ENCODE measurements at places on chromosomes 13 and 19.
A peak's percentile ranks its signal among the peaks of the same experiment; 100 is the strongest.

DNA sequence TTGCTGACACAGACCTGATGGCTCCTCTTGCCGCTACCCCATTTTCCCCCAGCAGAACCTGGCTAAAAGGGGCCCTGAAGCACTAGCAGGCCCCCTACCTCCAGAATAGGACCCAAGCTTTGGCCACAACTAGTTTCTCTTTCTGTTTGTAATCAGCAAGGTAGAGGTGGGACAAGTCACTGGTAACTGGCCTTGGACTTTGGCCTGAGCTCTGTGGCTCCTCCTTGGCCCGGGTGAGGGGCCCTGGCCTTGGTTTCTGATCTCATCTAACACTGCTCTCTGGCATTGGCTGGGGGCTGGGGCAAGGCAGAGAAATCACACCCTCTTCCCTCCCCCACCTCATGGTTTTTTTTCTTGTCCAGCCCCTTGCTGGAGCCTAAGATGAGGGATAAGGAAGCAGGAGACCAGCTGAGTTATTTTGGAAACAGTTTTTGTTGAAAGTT lies 2.1 kb downstream of the CALM3 start:
- DNase-seq = no peak

- DNase-seq = no peak
Observed at GRCh38 chr13:79481685-79482052, 714 bp downstream of the NDFIP2 start.

GRCh38 chr19:38213911-38214625 lies 10.0 kb downstream of the DPF1 start:
- no peak for DNase-seq

DNA sequence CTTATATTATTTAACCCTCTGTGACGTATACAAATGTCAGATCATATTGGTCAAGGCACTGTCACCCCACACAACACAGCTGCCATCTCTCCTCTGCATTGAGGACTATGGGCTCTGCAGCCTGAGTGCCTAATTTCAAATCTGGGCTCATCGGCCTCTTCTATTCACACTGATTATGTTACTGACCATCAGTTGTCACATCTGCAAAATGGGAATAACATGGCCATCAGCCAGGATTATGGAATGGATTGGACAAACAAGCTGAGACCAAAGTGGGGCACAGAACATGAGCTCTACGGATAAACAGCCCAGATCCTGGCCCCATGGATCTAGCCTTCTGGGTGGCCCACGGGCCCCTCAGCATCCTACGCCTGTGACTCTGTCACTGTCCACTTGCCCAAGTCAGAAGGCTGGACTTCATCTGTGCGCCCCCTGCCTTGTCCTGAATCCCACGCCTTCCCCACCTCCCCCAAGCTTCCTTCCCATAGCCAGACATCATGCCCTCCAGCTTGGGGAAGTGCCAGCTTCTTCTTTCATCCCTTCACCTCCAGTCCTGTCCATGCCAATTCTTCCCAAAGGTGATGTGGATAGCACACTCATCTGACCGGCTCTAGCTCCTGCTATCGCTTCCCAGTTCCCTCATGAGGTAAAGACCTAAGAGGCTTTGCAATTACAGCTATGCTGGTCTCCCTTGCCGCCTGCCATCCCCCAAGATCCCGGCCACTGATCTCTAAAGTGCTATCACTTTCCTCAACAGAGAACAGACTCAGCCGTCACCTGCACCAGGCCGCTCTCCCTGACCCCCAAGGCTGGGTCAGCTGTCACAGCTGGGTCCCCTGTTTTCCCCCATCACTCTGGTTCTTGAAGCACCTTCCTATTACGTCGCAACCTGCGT lies 872 bp downstream of the FARSA start:
- no peak for DNase-seq

DNA sequence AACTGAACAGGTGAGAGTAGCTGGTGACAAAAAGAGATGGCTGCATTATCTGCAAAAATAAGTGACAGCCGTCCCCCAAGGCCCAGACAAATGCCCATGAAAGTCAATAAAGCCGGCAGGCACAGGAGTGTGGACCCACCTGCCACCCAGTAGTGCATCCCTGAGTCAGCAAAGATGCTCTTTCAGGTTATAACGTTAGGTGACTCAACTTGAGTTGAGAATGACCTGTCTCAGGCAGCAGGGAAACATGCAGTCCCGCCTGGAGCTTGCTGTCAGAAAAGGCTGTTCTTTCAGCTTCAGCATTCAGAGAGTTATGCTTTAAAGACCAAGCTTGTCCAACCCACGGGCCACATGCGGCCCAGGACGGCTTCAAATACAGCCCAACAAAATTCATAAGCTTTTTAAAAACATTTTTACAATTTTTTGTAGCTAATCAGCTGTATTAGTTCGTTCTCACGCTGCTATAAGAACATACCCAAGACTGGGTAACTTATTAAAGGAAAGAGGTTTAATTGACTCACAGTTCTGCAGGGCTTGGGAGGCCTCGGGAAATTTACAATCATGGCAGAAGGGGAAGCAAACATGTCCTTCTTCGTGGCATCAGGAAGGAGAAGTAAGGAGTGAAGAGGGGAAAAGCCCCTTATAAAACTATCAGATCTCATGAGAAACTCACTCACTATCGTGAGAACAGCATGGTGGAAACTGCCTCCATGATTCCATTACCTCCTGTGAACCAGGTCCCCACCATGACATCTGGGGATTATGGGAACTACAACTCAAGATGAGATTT lies 110.4 kb downstream of the RAB20 start:
- DNase-seq = no peak

- DNase-seq = peak; percentile 30
Observed at GRCh38 chr13:105721016-105721415, 814.4 kb downstream of the EFNB2 start.

DNA sequence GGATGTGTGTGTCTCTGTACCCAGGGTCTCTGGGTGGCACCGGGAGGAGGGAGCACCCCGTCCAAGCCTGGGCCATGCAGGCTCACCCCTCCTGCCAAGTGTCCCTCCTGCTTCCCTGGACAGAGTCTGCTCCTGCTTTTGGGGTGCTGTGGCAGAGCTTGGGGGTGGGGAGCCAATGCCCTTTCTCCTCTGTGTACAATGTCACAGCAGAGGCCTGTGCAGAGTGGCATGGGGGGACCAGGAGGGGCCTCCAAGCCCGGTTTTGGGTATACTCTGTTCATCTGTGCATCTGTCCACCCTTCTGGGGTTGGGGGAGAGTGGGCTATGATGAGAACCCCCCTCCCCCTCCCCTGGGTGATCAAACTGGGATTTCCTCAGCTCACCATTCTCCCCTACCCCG lies 33.5 kb downstream of the PDE4A start:
- DNase-seq = no peak

- DNase-seq = no peak
Observed at GRCh38 chr19:12652219-12652618, 14.3 kb downstream of the MAN2B1 start.

GRCh38 chr19:15115080-15115479 lies 7.9 kb downstream of the SYDE1 start:
- no peak for DNase-seq

- DNase-seq = no peak
Observed at GRCh38 chr19:14517840-14518505, at the start of gene DNAJB1. Gene DNAJB1 (minus strand): TSS chr19:14518397. CDS start chr19:14518349, 48 bp downstream.

GRCh38 chr13:32581177-32581786 lies 5.0 kb upstream of the PDS5B start:
- DNase-seq = no peak

DNA sequence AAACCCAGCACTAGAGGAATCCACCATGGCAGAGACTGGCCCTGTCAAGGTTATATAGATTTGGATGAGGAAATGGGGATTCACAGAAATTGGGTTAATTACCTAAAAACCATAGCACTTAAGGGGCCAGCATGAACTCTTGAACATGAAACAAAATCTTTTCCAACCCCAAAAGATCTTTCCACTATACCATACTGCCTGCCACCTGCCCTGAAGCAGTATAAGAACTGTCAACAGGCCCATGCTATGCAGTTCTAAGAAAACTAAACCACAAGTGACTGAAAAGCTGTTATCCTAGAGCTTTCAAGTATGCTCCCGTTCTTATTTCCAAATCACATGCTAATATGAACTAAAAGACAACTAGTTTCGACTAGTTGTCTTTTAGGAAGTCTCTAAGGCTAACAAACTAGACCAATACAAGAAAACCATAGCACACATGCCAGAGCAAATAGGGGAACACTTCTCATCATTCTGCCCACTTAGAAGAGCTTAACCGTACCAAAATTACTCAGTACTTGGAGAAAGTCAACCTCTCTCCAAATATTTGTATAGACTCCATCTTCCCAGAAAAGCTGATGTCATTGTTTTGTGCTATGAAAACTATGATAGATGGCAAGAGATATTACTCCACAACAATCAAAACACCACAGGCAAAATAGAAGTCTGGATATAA lies 27.5 kb downstream of the HSPH1 start:
- no peak for DNase-seq

DNA sequence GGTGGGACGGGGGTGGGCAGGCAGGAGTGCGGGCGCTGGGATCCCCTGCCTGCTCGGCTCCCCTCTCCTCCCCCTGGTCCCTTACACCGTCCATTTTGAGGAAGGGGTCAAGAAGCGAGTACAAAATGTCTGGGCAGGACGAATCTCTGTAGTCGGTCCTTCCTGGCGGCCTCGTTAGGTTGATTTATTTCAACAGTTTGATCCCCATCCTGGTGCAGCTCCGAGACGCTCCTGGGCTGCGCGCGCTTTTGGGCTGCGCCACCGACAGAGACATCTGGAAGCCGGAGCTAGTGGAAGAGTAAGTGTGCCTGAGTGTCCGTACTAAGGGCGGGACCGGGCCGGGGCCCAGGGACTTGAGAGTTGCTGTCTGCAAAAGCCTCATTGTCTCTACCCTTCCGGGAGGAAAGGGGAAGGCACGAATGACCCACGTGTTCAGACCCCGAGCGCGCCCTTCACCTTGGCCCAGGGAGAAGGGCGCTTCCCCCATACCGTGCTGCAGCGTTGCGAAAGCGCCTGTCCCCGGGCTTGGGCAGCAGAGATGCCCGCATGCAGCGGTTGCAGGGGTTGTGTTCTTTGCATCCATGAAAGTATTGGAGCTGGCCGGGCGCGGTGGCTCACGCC lies 1.8 kb downstream of the ZNF114 start:
- DNase-seq = no peak

DNA sequence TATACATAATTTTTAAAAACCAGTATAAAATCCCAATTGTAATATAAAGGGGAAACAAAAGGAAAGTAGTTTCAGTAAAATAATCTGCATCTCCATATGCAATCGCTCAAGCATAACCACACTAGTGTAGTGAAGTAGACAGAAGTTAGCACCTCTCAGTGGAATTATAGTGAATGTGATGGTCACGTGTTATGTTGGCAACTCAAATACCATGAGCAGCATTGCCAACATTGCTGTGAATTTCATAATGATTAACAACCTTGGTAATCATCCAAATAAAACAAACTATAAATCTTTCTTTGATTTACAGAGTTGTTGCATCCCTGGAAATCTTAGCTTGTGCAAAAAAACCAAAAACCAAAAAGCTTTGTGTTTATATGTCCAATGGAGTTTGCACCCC lies 77.3 kb upstream of the SIAH3 start:
- no peak for DNase-seq

DNA sequence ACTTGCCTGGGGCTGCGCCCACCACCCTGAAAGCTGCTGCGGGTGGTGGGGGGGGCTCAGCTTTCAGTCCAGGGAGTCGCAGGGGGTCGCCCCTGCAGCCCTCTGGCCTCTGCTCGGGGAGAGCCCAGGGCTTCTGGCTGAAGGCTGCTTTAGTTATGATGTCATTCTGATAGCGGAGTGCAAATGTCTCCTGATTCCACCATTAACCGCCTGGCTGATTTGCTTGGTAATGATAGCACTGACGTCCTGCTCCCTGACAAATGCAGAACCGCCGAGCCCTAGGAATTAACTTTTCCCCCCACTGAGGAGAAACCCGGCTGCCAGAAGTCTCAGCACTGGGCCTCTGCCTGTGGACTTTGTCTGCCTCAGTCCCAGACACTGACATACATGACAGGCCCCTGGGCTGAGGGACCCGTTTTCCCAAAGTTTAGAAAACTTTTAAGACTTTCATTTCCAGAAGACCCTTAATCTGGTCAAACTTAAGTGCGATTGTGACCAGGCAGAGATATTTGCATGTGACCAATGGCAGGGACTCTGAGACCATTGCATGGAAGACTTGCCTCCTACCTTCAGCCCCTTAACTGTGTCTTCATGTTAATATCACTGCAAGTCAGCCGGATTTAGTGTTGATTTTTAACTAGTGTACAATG lies 142.5 kb upstream of the ZNF536 start:
- no peak for DNase-seq

DNA sequence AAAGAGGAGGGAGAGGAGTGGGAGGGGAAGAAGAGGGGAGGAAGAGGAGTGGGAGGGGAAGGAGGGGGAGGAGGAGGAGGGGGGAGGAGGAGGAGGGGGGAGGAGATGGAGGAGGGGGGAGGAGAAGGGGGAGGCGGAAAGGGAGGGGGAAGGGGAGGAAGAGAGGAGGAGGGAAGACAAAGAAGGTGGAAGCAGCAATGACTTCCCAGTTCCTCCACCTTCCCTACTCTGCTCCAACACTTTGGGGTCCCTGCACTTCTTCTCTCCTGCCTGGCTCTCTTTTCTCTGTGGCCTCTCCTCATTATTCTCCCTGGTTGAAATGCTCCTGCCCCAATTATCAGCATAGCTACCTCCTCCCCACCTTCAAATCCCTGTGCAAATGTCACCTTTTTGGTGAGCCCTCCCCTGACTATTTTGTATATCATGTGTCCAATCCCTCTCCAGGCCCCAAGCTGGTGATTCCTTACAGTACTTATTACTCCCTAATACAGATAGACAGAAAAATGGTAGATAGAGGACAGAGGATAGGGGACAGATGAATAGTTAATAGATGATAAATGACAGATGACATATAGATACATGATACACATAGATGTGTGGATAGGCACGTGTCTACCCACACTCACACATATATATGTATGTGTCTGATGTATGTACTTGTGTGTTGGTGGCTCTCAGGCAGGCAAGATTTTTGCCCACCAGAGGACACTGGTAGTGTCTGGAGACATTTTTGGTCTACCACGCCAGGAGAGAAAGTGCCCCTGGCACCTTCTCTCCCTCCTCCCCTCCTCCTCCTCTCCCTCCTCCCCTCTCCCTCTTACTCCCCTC lies 25.2 kb downstream of the NLRP9 start:
- DNase-seq = no peak

DNA sequence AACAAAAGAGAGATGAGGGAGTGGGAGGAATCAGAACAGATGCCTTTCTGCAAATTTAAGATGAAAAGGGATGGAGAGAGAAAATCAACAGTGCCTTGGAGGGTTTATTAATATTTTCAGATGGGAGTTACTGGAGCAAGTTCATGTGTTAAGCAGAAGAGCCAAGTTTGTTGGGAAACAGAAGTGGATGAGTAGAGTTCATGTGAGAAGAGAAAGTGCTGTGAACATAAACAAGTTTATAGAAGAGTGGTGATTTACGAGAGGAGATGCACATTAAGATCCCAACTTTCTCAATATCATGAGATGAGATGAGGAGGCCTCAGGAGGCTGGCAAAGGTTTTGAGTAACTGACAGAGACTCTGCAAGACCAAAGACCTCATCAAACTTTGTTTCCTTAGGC lies 274.1 kb upstream of the HTR2A start:
- DNase-seq = no peak

Data from fibroblast of skin of left quadriceps (primary cell).